ENCODE measurements at places on chromosomes 5 and 9.
A peak's percentile ranks its signal among the peaks of the same experiment; 100 is the strongest.

- peak; percentile 85 for DNase-seq
Observed at GRCh38 chr9:128254855-128255759, 20.7 kb downstream of the GOLGA2 start.

DNA sequence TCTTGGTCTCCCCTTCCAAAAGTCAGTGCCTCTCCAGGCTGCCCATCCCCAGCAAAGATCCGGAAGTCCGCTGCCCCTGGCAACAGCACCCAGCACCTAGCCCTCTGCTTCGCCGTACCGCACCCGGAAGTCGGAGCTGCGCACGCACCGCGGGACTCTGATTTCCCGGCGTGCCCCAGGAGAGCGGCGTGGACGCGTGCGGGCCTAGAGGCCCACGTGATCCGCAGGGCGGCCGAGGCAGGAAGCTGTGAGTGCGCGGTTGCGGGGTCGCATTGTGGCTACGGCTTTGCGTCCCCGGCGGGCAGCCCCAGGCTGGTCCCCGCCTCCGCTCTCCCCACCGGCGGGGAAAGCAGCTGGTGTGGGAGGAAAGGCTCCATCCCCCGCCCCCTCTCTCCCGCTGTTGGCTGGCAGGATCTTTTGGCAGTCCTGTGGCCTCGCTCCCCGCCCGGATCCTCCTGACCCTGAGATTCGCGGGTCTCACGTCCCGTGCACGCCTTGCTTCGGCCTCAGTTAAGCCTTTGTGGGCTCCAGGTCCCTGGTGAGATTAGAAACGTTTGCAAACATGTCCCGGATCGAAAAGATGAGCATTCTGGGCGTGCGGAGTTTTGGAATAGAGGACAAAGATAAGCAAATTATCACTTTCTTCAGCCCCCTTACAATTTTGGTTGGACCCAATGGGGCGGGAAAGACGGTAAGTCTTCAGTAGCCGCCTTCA is at the start of gene RAD50:
TSS of gene RAD50 (plus strand) at position 215 of the 715 bp plus-strand sequence. CDS start at position 563, 348 bp downstream.
- DNase-seq: peak; percentile 89

DNA sequence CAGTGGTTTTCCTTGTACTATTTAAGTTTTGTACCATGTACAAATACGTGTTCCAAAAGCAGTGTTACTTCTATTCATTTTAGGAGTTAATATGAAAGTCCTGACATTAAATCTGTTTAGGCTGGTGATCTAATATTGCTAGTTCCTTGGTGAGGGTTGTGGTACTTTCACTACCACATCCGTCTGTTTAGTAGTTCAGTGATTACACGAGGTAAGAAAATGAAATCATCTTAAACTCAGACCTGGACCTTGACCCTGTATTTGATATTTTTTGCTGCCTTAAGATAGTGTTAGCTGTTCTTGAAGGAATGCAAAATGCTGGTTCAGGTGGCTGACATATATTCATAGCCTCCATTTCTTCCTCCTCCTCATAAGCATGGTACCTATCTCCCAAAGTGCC is 50.3 kb downstream of the MTAP start:
- DNase-seq: no peak

GRCh38 chr5:171420431-171421241 is 1.2 kb downstream of the FGF18 start:
- peak; percentile 79 for DNase-seq

DNA sequence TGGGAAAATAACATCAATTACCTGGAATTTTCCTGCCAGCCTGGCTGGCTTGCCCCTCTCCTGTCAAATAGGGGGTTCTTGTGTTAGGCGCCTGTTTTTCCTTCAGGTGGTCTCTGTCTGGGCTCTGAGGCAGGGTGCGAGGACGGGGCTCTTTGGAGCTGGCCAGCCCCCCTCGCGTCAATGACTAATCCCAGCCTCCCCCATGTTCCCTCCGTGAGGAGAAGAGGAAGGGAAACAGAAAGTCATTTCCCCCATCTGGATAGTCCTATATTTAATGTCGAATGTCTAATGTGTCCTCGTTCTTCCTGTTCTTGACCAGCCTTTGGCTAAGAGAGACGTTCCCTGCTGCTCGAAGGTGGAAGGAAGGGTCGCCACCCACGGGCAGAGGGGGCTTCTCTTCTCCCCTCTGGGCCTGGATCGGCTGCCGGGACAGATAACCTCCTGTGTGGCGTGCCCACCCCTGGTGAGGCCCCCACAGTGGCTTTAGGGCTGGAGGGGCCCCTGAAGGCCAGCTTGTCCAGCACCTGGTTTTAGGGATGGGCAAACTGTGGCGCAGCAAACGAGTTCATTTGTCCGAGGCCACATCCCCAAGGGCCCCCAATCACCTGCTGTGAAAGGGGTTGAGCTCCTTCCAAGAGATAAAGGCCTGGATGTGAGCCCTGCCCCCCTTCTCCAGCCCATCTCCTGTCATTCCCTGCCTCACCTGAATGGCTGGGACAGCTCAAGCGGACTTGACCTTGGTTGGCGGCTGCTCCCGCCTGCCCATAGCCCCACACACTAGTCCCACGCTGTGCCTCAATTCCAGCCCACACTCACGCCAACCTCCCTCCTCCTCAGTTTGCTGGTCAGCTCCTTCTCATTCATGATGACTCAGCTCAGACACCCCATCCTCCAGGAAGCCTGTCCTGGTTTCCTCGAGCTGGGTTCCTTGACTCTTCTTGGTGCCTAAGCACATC is 35.9 kb upstream of the UNC5A start:
- DNase-seq: no peak

- DNase-seq: no peak
Observed at GRCh38 chr5:129241755-129242154, 147.2 kb downstream of the ISOC1 start.

GRCh38 chr5:30561771-30562170 is 631.7 kb upstream of the CDH6 start:
- no peak for DNase-seq

DNA sequence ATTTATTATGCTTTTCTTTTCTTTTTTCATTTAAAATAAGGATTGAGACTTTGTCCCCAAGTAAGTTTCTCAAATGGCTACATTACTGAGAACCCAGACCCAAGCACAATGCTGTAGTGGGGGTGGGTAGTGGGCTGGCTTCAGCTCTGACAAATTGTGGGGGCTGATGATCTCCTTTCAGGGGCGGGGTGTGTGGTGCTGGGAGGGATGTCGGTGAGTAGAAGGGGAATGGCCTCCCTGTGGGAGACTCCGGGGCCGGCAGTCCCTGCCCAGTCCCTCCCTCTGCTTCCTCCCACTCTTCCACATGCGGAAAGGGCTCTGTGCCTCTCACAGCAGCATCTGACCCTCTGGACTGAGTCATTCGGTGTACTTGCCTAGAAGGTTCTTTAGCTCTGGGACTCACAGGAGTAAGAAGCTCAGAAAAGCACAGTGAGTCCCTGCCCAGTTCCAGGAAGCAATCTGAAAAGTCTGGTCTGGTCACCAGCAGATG is 14.3 kb downstream of the CD180 start:
- peak; percentile 61 for DNase-seq

DNA sequence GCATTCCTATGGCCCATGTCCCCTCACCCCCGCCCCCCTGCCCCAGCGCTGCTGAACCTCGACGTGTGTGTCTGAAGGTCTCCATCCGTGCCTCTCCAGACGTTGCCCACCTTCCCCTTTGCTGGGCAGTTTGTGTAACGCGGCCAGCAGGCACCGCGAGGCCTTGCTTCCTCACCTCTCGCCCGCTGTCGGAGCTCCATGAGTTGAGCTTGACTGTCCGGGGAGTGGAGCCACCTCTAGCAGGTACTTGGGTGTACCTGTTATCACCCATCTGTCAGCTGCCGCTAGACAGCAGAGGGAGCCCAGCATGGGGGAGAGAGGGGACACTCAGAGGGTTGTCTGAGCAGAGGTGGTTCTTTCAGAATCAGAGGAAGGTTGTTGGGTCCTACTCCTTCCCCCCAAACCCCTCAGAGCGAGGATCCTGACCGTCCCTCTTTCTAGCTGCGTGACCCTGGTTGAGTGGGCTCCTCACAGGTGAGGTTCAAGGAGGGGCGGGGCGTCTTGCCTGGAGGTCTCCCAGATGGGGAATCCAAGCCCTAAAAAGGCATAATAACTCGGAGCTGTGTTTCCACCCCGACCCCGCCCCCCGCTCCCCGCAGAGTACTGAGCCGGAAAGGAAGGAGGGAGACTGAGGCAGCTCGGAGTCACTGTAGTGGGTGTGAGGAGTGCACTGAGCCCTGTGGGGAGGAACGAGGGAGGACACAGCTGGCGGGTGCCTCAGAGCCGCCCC is 184.7 kb downstream of the C9orf50 start:
- DNase-seq: no peak

GRCh38 chr5:36377192-36377591 is 75.5 kb upstream of the RANBP3L start:
- no peak for DNase-seq

- DNase-seq: no peak
Observed at GRCh38 chr5:73887688-73888087, 261.7 kb downstream of the ARHGEF28 start.

DNA sequence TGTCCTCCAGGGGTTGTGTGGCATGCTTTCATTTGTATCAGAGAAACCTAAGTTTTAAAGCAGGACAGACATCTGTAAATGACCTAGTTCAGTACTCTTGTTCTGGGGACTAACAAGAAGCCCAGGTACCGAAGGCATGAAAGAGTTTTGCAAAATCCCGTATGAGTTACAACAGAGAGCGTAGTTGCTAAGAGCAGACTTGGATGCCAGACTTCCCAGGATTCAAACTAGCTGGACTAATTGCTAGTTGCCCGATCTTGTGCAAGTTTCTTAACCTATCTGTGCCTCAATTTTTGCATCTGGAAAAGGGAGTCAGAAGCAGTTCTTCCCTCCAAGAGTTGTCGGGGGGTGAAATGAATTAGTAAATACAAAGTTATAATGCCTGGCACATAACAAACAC is 20.9 kb downstream of the FBXL7 start:
- no peak for DNase-seq

DNA sequence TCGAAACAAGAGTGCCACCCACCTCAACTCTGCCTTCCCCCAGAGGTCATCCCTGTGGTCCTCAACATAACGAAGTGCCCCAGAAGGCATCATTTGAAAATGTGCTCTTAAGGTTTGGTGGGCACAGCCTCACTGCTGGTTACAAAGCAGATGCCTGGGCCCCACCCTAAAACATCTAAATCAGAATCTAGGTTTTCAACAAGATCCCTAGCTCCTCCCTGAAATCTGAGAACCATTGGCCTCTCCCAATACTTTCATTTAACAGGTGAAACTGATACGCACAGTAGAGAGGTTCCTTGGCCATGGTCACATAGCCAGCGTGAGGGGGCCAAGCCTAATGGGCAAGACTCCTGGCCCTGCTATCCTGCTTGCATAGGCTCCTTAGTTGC is 376.2 kb upstream of the CLINT1 start:
- no peak for DNase-seq

- no peak for DNase-seq
Observed at GRCh38 chr9:108395421-108395820, 460.4 kb downstream of the ACTL7B start.

- DNase-seq: peak; percentile 1
Observed at GRCh38 chr5:40291338-40291737, 388.4 kb upstream of the PTGER4 start.

- no peak for DNase-seq
Observed at GRCh38 chr5:44334622-44335021, 54.6 kb downstream of the FGF10 start.

GRCh38 chr9:137390553-137391410 is 32.2 kb downstream of the EXD3 start:
- DNase-seq: no peak

- no peak for DNase-seq
Observed at GRCh38 chr9:8855046-8855445, 1055.5 kb upstream of the DMAC1 start.

GRCh38 chr9:68552700-68553476 is 12.2 kb upstream of the TMEM252 start:
- no peak for DNase-seq

DNA sequence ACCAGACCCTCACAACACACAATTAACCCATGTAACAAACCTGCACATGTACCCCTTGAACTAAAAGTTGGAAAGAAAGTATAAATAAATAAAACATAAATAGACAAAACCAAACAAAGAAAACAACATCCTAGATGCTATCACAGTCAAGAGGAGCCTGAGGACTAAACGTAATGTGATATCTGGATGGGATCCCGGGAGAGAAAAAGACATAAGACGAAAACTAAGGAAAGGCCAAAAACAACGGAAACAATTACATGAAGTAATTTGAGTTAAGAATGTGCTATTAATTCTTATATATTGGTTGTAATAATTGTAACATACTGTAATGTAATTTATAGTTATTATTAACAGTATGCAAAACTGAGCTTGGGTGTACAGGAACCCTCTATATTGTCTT is 793.9 kb downstream of the SEMA5A start:
- DNase-seq: no peak

DNA sequence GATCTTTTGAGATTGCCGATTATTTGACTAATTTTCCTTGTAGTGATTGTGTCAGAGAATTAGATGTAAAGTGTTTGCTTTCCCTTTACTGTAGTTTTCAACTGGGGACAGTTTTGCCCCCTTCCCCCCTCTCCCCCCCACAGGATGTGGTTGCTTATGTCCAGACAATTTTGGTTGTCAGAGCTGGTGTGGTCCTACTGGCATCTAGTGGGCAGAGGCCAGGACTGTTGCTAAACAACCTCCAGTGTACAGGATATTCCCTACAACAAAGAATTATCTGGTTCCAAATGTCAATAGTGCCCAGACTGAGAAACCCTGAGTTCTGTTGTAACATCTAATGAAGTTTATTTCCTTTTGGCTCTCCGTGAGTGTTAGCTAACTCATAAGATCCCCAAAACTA is 20.0 kb downstream of the TMEFF1 start:
- DNase-seq: no peak

DNA sequence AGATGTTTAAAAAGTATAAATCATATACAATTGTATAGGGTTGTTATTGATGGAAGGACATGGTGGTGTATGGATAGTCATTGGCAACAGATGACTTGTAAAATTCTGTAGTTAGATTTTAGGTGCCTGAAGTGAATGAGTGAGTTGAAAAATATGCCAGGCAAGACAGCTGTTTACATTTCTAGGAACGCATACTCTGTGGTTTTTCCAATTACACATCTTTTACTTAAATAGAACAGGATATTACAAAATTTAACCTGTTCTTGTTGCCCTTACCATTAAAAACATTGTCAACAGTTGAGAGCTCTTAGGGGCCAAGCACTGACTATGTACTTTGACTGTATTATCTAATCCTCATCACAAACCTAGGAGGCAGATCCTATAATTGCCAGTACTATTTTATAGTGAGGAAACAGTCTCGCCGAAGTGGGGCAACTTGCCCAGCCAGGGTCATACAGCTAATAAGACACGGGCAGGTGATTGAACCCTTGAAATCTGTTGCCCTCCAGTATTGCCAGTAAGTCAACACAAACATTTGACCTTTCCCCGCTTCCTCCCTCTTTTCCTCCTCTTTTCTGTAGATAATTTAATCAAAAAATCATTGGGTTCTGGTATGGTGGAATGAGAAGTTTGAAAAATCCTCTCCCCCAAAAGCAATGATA is 88.6 kb downstream of the MACROH2A1 start:
- no peak for DNase-seq

DNA sequence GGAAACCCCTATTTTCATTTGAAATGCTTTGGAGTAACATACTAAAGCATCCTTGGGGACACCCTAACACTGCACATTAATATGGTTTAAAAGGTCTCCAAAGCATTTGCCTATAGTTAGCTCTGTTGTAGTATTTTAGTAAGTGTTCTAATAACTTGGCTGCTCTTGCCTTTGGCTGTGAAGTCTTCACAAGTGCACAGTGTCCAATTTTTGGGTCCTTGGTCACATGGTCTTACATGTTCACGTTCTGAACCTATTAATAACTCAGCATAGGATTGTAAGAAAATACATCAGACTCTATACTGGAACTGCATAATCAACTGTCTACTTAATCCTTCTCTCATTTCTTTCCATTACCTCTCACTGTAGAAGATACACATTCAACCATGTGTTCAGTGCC is 17.4 kb downstream of the ADAMTS19 start:
- no peak for DNase-seq

- DNase-seq: no peak
Observed at GRCh38 chr9:129999141-129999510, 43.9 kb downstream of the FNBP1 start.
